Aorta (tissue), 5 donors: ENCODE measurements at places on chromosomes 16 and 17.

DNA sequence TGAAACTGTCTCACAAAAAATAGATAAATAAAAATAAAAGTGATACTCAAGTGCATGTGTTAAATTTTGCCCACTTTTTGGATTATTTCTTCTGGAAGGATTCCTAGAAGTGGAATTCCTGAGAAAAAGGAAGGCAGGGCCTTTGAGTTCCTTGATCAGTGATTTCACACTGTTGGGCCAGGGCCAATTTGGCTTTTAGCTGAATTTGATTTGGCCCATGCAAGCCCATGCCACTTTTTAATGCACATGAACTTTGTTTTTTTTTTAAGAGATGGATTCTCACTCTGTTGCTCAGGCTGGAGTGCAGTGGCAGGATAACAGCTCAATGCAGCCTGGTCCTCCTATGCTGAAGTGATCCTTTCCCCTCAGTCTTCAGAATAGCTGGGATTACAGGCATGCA, 96.3 kb downstream of the TNFRSF13B start:
- DNase-seq: no peak

DNA sequence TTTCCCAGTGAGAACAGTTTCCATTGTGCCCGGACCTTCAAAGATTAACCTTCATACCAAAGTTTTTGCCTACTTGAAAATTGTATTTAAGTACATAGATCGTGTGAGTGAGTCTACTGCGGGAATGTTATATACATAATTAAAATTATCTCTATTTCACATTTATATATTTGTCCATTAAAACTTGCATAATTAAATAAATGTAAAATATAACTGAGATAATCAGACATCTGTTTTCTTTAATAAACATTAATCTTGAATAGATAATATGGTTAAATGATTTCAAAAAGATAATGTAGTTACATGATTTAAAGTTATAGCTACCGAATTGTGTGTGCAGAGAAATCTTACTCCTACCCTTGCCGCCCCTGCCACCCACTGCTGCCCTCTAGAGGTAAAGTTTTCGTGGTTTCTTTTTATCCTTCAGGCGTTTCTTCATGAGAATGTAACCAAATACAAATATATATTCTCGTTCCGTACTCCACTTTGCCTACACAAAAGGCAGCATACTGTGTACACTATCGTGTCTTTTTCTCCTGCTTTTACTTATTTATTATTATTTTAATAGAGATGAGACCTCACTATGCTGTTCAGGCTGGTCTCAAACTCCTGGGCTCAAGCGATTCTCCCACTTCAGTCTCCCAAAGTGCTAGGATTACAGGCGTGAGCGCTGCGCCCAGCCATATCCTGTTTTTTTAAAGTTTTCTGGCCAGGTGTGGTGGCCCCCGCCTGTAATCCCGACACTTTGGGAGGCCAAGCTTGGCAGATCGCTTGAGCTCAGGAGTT, 35.6 kb downstream of the RPA1 start:
- no peak for DNase-seq

- DNase-seq: no peak
These were observed 15.4 kb upstream of the KCNJ16 start for GRCh38 chr17:70059649-70060048.

DNA sequence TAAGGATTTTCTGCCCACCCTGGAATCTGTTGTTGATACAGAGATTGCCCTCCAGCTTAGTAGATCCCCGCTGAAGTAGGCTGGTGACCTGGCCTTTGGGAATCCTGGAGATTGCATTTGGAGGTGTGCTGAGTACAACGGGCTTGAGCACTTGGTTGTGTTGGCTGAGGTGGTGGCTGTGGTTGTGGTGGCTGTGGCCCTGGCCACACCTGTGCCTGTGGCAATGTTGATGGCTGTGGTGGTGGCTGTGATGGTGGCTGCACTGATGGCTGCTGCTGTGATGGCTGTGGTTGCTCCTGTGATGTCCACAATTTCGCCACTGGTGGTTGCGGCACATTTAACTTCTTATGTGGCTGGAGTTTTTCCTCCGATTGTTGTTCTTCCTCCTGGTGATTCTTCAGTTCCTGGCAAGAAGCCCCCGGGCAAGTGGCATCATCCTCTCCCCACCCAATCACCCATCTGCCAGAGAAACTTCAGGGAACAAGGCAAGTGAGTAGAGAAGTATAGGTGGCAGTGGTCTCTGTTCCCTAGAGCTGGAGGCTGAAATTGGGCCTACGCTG, 4.2 kb downstream of the CCDC200 start:
- DNase-seq: peak; percentile 58

DNA sequence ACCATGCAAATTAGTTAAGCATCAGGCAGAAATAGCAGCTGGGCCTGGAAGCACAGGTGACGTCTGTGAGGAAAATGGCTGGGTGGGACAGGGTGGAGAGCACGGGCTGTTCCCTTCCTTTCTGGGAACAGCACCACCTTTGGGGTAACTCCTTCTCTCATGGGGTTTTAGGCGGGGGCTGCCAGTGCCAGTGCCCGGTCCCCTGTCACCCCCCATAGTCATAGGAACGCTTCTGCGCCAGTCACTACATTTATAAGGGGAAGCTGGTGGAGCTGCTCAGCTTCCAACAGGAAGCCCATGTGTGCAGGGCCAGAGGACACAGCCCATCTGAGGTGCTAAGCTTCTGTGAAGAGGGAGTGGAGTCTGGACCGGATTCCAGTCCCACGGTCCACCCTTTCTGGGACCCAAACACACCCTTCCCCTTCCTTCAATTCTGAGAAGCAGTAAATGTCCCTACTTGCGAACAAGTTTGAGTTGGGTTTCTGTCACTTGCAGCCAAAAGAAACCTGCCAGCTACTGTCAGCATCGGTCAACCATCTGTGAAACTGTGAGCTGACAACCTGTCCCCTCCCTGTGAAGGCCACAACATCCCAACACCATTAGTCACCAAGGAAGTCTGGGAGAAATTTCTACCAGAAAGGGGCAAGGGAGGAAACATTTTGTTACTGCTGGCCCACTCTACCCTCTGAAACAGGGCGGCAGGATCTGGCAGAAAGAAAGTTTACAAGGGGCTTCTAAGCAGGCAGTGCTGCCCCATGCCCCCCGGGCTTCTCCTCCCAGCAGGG, 86.0 kb upstream of the AMZ2 start:
- no peak for DNase-seq
